ENCODE measurements at places on chromosomes 5 and 9.

GRCh38 chr5:73638344-73639095 lies 12.5 kb downstream of the ARHGEF28 start:
- no peak for DNase-seq

DNA sequence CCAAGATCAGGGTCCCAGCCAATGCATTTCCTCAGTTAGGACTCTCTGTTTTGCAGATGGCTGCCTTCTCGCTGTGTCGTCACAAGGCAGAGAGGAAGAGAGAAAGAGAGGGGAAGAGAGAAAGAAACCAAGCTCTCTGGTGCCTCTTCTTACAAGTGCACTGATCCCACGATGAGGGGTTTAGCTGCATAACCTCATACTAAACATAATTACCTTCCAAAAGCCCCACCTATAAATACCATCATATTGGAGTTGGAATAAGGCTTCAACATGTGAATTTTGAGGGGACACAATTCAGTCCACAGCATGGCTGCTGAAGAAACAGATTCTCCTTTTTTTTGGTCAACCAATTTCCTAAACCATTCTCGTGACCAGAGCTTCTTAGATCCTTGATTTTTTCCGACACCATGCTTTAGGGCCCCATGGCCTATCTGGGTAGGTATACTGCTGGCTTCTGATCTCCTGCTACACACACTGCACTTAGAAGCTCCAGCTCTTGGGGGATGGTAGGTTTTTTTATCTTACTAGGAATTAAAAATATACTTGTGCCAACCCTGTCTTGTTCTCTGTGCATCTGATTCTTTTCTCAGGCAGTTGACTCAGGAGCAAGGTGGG lies 5.1 kb downstream of the CAMK4 start:
- DNase-seq = no peak

- DNase-seq = no peak
Observed at GRCh38 chr9:16970321-16970720, 99.9 kb upstream of the BNC2 start.

- no peak for DNase-seq
Observed at GRCh38 chr5:14424011-14424685, 157.4 kb upstream of the OTULINL start.

- DNase-seq = no peak
Observed at GRCh38 chr9:27471789-27472188, 52.3 kb upstream of the IFNK start.

GRCh38 chr9:133443248-133443647 lies 16.5 kb upstream of the CACFD1 start:
- no peak for DNase-seq

DNA sequence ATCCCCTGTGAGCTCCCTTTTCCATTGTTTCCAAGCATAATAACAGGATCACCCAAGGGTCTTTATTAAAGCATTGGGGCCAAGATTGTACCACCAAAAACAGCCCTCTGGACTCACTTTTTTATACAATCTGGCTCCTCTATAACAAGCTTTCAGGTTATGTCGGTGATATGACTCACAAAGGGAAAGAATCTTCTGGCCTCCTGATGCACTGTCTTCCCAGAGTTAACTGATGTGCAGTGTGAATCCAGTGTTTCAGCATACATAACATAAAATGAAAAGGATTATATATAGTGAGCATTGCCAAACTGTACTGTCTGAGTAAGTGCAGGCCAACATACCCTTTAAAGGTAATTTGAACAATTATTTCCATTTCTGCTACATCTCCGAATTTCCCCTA lies 33.9 kb upstream of the MAN2A1 start:
- DNase-seq = no peak

GRCh38 chr9:111992523-111992922 lies 95.9 kb downstream of the UGCG start:
- DNase-seq = no peak

DNA sequence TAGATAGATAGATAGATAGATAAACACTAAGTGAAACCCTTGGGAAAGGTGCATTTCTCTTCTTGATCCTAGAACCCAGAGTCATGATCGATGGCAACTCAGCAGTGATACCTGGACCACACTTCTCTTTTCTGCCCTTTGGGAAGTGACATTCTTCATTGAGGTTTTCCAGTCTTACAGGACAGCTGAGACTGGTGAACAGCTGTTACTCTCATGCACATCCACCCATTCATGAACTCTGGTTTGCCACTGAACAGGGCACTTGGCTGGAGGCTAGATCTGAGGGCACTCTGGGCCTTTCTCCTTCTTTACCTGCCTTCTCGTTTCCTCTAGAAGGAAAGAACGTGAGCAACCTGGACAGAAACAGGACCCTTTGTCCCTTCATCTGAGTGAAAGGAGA lies 164.5 kb downstream of the DRD1 start:
- DNase-seq = no peak

DNA sequence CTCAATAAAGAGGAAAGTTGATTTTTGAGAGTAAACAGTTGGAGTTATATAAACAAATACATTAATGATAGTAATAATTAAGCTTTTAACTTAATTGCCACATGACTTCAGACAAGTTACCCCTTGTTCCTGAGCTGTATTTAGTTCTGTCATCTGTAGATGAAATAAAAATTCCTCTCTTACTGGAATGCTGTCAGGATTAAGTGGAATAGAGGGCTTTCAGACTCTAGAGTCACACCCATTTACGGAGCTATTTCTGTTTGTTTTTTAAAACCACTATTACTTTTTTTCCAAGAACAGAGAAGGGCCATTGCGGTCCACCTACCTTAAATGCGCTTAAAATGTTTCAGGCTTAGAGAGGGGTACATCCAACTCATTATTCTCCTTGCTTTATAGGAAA lies 170.6 kb downstream of the CHSY3 start:
- no peak for DNase-seq

DNA sequence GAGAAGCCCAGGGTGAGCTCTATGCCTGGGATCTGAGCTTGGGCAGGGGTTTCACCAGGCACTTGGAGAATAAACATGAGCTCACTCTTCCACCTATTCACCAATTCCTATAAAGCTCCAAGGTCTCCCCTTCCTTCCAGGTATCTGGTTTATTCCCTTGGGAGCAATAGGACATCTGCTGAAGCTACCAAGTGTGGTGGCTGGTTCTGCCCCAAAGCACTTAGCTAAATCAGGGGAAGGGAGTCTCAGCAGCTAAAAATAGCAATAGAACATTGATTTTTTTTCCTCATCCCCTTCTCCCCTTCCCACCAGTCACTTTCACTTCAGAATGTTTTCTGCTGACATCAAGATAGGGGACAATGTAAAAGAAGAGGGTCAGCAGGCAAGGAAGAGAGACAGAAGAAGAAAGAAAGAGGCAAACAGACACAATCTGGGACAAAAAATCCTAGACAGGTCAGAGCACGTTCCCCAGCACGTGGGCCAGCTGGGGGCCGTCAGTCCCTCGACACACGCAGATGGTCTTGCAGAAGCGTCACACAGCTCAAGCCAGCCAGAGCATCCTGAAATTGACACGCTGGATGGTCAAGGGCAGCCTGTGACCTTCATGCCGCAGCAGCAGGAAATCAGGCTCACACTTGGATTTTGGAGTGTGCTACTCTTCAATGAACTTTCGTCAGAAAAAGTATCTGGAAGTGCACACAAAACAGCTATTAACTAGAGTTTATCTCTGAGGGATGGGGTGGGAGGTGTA lies 176.0 kb downstream of the ZNF608 start:
- no peak for DNase-seq

DNA sequence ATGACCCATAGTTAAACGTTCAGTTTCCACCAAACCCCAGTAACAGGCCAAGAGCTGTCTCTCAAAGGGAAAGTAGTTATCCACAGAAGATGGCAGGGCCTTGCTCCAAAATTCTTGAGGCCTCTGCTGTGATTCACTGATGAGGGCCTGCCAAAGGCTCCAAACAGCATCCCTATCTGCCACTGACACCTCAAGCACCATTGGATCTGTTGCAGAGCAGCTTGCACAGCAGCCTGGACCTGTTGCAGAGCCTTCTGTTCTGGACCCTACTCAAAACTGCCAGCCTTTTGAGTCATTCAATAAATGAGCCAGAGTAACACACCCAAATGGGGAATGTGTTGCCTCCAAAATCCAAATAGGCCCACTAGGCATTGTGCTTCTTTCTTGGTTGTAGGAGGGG lies 741.5 kb upstream of the RGMB start:
- DNase-seq = no peak

GRCh38 chr5:33049842-33050241 lies 338.7 kb downstream of the NPR3 start:
- no peak for DNase-seq

DNA sequence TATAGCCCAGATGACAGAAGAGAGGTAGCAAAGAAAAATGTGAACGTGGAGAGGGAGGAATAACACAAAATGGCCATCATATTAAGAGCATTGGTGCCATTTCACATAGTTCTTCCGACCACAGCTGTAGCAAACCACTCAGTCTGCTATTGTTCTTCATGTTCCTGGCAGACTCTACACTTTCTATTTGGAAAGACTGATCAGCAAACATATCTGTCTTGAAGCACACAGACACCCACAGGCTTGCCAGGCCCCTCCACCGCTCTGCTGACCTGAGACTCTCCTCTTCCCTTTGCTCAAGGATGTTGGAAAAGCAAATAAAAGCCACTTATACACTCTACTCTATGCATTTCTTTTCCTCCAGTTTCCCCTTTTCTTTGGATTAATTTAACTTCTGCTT lies 298.0 kb downstream of the FBXL7 start:
- no peak for DNase-seq

- DNase-seq = no peak
Observed at GRCh38 chr5:67028371-67028770, 168.2 kb downstream of the CD180 start.

GRCh38 chr5:38379350-38379937 lies 121.1 kb downstream of the EGFLAM start:
- DNase-seq = no peak

- no peak for DNase-seq
Observed at GRCh38 chr5:177392765-177393164, 7.7 kb downstream of the PFN3 start.

GRCh38 chr5:149005077-149005892 lies 57.6 kb downstream of the SH3TC2 start:
- DNase-seq = no peak

- no peak for DNase-seq
Observed at GRCh38 chr5:126561908-126562307, 33.1 kb downstream of the ALDH7A1 start.

DNA sequence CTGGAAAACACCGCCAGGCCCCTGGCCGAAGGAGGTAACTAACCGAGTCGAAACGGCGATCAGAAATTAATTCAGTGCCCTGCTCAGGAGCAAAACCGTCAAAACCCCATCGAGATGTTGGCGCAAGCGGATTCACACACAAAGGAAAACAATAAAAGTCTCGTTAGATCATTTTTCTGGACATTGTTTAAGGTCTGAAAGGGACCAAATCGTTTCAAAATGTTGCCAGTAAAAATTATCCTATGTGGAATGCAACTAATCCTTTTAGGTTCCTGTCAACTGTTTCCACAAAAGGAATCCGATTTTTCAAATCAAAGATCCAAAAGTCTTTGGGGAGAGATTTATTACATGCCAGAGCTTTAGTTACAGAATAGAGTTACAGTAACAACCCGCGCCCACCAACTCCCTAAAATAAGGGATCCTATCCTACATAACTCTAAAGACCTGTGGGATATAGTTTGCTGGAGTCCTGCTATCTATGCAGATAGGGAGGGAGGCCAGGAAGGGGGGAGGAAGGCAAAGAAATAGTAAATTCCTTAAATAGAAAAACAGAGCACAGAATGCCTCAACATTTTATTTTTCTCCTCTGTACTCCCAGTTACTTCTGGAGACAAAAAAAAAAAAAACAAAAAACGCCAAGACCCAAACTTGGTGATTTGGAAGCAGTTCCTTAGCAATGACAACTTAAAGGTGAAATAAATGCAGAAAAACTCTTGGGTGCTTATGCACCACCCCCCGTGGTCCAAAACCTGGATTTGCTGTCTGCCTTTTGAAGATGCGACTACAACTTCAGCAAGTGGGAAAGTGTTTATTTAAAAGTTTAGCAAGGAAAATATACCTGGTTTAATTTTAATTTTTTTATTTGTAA lies 10.6 kb downstream of the FOXD1 start:
- no peak for DNase-seq

- DNase-seq = no peak
Observed at GRCh38 chr5:171330021-171330420, 21.0 kb downstream of the TLX3 start.

DNA sequence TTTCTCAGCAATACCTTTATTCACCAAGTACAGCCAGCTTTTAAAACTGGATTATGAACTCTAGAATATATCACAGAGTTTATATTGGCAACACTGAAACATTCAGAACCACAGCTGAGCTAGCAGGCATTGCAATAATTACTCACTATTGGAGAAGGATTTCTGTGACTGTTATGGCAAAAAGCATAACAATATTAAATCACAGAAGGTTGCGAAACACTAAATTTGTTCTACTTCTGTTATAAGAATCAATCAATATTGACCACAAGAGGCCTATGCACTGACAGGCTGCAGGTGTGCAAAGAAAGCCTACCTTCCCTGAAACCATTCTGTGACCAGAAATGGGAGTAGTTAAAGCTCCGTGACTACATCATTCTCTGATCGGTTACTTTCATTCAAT lies 59.2 kb downstream of the AP3B1 start:
- no peak for DNase-seq

GRCh38 chr9:137116728-137117127 lies 2.2 kb upstream of the DPP7 start:
- no peak for DNase-seq

- no peak for DNase-seq
Observed at GRCh38 chr5:50855001-50855400, 188.6 kb downstream of the PARP8 start.

GRCh38 chr9:128992995-128993394 lies 35.1 kb downstream of the SH3GLB2 start:
- DNase-seq = no peak

- no peak for DNase-seq
Observed at GRCh38 chr9:131227112-131227958, 49.0 kb downstream of the FAM78A start.

DNA sequence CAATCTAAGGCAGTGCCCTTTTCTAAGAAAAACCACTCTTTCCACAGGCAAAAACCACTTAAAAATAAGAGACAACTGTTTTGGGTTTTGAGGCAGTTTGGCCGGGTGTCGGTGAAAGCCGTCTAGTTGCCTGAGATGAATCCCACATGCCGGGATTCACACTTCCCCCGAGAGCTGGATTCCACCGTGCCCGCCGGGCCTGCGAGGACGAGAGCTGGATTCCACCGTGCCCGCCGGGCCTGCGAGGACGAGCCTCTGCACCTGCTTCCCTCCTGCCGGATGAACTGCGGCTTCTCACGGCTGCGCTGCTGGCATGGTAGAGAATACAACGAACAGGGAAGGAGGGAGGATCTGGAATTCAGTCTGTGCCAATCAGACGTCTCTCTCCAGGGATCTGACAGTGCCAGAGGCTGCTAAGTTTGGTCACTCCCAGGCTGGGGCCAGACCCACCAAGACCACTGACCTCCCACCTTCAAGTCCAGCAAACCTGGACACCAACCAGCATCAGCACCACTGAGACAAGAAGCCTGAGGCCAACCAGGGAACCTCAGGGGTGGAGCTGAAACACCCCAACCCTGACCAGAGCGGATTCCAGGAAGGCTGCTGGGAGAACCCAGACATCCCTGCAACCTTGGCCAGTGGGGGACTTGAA lies 23.0 kb downstream of the VAV2 start:
- no peak for DNase-seq
